ENCODE measurements at places on chromosomes 7 and 10. TPM values are rescaled to one million over a fixed set of nuclear protein-coding genes. Genes with fewer than 3 reads are reported as not detected.

- DNase-seq = peak; percentile 66
Observed at GRCh38 chr7:47945261-47946015, 2.8 kb downstream of the PKD1L1 start.

DNA sequence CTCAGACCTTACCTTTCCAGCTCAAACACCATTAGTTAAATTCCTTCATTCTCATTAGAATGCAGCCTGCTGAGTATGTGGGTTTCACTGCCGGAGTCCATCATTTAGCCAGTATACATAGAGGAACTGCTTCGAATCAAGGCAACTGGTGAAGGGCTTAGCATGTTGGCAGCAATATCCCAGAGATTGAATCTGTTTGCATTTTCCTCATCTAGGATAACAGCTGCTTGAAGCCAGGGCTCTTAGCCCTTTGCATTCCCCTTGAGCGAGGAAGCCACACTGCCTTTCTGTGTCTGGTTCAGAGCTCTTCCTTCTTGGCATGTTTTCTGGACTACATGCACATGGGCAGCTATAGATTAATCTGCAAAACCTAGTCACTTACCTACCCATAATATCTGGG, 14.7 kb downstream of the NODAL start:
- no peak for DNase-seq

DNA sequence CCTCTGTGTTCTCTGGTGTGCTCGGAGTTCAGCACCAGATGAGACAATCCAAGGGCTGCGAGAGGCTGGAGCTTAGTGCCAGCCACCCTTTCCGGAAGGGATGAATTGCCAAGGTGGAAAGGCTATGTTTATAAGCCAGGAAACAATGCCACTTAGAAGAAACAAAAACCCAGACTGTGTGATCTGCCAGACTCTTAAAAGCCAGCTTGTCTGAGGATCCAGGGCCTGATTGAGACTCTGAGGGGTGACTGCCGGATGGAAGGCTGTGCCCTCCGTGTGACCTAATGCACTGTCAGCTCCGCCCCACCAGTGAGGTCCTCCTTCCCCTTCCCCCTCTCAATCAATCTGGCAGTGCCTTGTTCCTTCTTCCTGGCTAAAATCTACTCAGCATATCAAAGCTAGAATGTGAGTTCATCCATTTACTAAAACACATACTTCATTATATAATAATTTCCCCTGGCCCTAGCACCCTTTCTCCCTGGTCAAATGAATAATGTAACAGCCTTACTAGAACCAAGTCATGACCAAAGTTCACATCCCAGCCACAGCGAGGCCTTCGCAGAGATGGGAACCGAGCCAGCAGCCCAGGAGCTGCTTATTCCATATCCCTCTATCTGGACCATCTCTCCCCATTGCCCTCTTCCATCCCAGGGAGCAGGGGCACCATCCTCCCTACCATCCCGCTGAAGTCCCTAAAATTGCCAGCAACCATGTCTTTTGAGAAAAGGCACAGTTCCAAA, 25.5 kb downstream of the FAM107B start:
- DNase-seq = no peak

DNA sequence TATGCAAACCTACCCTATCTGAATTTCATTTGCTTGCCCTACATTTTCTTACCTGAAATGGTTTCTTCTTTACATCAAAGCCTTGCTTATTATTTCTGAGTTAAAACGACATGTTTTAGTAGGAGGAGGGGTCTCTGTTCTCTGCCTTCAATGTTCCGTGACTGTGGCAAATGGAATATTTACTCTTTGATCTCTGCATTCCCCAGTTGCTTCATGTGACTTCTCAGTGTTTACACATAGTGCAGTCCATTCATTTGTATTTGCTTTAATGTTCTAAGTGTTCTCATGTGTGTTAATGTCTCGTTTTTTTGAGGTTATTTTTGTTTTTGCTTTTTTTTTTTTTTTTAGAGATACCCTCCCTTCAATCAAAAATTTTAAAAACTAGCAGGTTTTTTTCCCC, 75.8 kb downstream of the GNAI1 start:
- DNase-seq = no peak

DNA sequence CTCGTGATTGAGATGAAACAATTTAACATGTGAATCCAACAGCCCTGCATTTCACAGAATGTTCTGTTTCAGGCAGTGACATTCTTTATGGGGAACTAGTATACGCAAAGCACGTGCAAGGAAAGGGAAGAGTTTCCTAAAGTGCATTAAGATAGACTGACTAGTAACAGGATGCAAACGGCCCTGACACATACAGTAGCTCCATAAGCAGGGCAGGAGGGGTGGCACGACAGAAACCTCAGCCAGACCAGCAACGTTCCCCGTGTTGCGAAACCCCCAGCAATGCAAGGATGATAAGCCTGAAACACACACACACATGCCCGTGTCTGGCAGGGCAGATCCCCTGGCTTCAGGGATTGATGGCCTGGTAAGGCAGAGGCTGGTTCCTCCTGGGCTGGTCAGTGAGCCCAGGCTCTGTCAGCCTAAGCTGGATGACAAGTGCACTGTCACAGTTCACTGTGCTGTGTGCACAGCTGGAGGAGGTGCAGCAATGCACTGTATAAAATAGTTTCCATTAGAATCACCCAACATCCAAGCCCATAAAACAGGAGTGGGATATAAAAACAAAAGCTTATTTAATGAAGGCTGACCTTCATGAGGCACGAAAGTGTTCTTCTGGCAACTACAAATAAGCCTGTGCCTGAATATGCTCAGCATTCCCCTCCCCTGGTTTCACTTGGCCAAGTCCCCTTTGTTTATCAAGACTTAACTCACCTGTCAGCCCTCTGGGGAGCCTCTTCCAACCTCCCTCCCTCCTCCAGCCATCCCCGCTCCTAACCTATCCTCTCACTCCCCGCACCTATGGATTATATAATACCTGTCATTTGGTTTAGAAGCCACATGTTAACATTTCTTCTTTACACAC, 88.8 kb downstream of the GSAP start:
- no peak for DNase-seq

GRCh38 chr10:83542774-83543411, 596.4 kb upstream of the GHITM start:
- DNase-seq = no peak

DNA sequence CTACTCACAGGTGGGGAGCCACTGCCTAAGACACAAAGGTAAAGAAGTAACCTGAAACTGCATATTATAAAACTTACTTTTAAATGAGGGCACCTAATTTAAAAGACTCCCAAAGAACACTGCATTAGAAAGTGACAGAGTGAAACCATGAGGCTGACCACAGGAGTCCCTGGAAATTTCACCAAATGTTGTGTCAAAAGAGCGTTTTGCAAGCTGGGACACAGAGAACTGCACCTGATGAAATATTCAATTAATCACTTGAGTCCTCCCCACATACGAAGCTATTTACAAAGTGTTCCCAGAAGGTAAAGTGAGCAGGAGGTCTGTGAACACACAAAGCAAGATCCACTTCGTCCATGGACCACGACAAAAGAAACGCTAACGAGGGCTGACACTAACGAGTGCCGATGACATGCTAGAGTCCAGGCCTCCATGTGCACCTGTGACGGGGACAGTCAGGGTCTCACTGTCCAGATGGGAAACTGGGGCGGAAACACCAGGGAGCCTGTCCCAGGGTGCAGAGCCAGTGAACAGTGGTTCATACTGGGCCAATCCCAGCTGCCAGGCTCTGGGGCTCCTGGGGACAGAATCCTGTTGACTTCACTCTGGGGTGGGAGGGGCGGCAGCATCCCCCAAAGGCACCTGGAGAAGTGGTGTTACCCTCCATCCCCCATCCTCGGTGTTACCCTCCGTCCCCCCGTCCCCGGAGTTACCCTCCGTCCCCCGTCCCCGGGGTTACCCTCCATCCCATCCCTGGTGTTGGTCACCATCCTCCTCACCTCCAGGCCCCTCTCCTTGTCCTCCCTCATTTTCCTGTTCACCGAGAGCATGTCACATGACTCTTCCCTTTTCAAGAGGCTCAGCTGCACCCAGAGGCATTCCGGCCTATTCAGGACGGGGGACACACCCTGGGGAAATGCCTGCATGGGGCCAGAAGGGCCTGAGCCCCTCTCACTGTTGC, 63.4 kb downstream of the DIP2C start:
- DNase-seq = no peak

- DNase-seq = no peak
Observed at GRCh38 chr10:74867351-74867750, 41.0 kb downstream of the KAT6B start.

DNA sequence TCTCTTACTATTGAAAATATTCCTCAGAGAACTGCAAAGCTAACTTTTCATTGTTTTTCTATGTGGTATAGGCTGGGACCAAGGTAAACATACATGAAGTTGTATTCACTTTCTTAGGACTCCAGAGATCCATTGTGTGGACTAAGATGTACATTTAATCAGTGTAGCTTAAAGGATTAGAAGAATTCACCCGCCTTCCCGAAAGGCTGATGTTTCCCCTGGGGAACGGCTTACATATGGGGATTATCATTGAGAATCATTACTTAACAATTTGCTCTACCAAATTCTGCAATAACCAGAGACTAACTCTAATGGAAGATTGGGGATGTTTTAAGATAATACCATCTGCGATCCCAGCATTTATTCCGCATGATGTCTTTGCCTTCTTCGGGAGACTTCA, 257.1 kb upstream of the KIAA1217 start:
- no peak for DNase-seq

DNA sequence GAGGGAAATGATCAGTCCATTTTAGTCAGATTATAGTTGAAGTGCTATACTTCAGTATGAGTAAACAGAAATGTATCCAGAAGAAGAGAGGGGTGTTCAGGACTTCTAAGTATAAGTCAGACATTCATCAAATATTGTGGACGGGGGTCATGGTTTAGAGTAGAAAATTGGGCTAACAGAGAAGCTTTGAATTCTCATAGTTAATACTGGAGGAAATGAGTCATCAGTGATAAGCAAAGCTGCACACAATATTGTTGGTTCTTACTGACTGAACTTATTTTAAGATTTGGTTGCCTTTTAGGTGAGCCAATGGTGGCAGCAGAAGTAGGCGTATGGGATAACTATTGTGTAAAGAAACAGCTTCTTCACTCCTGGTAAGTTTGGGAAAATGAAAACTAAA, 1.7 kb upstream of the SUMF2 start:
- DNase-seq = no peak

DNA sequence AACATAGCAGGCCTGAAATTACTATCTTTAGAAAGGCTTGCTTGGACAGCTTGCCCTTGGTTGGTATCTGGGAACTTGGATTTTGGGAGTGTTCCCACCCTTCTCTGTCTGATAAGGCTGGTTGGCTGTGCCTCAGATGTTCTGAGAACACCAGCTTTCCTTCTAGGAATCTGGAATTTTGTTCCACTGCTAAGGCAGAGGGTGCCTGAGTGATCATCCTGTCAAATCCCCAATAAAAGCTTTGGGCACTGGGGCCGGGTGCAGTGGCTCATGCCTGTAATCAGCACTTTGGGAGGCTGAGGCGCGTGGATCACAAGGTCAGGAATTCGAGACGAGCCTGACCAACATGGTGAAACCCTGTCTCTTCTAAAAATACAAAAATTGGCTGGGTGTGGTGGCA, 5.0 kb downstream of the TRUB1 start:
- DNase-seq = no peak

- DNase-seq = no peak
Observed at GRCh38 chr7:99476107-99476506, 3.4 kb downstream of the ZNF789 start.

- no peak for DNase-seq
Observed at GRCh38 chr7:100681491-100682227, 8.1 kb downstream of the GNB2 start.

- no peak for DNase-seq
Observed at GRCh38 chr10:74328388-74328787, 177.4 kb downstream of the ADK start.

GRCh38 chr7:36686499-36686898, 37.8 kb downstream of the AOAH start:
- DNase-seq = no peak

DNA sequence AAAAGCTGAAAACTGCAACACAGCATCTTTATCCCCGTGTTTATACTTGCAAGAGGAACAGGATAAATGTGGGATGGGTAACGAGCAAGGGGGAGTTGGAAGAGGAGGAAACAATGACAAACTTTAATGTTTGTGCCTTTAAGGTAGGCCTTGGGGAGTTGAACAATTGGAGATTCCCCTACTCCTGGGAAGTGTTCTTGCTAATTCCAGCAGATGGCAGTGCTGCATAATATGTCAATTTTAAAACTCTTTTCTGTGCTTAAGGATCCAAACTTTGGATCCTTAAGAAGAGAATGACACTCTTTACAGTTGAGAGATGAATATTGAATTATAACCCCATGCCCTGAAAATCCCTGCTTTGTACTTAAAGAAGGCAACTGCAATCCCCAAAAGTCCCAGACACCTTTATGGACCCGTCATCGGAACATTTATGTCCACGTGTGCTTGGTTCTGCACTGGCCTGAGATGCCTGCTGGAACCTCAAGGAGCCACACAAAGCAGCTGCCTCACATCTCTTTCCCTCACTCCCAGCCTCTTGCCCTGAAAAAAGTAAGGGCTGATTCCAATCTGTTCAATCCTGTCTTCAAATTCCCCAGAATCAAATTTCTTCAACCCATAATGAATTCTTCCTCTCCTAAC, 12.0 kb downstream of the IFIT5 start:
- DNase-seq = no peak

The MMS19 gene
- total RNA-seq = 82.0 TPM

The CCDC172 gene
- not detected for total RNA-seq

The IL6 gene
- 0.64 TPM for total RNA-seq

All from naive thymus-derived CD4-positive, alpha-beta T cell (primary cell).